ENCODE measurements at places on chromosomes 4 and X.

- DNase-seq: no peak
Observed at GRCh38 chr4:81751531-81752289, 280.0 kb upstream of the RASGEF1B start.

DNA sequence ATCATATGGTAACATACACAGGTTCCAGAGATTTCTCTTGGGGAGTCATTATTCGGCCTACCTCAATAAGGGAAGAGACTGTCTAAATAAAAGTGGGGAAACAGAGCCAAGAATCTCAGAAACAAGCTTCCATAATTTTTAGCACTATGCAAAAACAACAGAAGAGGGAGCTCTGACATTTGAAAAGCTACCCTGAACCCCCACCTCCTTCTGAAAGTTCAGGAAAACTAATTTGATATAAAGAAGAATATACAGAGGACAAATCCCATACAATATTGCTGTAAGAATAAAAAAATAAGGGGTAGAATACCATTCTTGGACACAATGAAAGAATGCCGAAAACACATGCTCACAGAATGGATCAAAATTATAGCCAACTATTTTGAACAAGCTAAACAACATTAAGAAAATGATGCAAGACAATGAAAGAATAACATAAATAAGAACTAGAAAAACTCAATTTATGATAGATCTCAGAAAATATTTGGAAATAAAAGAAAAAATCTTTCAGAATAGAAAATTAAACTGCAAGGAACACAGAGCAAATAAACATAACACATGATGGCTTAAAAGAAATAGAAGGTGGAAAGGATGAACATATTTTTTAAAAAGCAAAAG, 14.4 kb upstream of the ZNF41 start:
- DNase-seq: no peak

DNA sequence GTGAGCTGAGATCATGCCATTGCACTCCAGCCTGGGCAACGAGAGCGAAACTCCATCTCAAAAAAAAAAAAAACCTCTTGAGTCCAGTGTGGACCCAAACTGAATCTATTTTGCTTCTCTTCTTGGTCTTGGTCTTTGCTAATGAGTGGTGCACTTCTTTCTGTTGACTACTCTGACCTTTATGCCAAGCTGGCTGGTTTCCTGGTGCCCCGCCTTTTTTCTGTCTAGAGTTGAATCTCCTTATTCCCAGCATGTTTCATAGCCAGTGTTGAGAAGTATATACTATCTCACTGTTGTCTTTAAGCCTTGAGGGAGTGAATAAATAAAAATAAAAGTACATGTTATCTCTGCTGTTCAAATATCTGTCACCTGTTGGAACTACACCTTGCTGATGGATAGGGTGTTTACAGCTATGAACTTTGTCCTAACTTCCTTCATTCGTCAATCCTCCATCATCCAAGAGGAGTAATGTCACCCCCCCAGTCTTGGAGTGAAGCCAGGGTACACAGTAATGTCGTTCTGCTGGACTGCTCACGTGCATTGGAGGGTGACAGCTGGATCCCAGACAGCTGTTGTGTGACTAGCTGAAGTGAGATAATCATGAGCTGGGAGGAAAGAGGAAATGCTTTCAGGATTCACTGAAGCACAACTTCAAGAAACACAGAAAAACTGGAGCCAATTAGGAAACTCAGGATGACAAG, 99.3 kb upstream of the PRKG2 start:
- no peak for DNase-seq

- no peak for DNase-seq
Observed at GRCh38 chrX:70973221-70973620, 42.3 kb upstream of the SLC7A3 start.

GRCh38 chr4:85993641-85994040, 366.2 kb downstream of the MAPK10 start:
- no peak for DNase-seq
